Activated CD8-positive, alpha-beta memory T cell treated with anti-CD3 and anti-CD28 coated beads for 48 hours (primary cell): ENCODE measurements at places on chromosomes 3 and 15.

GRCh38 chr3:127124120-127124519 is 68.8 kb upstream of the PRR23E start:
- DNase-seq, result no peak

DNA sequence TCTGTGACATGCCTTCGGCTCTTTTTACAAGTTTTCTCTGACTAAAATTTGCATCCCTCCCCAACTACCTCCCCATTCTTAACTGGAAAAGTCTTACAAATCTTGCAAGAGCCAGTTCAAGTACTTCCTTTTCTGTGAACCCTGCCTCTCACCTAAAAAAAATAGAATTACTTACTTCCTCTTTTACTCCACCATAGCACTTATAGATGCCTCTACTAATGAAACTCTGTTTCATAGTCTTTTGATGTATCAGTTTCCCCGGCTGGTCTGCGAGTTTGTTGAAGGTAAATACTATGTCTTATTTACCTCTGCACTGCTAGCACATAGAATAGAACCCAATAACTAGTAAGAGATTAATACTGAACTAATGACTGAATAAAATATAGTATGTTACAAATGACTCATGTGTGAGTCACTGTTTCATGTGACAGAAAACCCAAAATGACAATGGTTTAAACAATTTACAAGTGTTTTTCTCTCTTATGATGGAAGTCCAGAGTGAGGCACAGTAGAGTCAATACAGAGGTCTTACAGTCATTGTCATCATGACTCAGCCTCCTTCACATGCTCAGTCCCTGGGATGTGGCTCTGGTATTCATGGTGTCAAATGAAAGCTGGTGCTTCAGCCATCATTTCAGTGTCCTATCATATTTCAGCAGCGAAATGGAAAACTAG is 393.5 kb downstream of the RSL24D1 start:
- no peak for DNase-seq

GRCh38 chr15:85543741-85544155 is 163.3 kb downstream of the AKAP13 start:
- DNase-seq, result no peak

- no peak for DNase-seq
Measured at GRCh38 chr15:48352474-48353072, 21.3 kb downstream of the DUT start.

DNA sequence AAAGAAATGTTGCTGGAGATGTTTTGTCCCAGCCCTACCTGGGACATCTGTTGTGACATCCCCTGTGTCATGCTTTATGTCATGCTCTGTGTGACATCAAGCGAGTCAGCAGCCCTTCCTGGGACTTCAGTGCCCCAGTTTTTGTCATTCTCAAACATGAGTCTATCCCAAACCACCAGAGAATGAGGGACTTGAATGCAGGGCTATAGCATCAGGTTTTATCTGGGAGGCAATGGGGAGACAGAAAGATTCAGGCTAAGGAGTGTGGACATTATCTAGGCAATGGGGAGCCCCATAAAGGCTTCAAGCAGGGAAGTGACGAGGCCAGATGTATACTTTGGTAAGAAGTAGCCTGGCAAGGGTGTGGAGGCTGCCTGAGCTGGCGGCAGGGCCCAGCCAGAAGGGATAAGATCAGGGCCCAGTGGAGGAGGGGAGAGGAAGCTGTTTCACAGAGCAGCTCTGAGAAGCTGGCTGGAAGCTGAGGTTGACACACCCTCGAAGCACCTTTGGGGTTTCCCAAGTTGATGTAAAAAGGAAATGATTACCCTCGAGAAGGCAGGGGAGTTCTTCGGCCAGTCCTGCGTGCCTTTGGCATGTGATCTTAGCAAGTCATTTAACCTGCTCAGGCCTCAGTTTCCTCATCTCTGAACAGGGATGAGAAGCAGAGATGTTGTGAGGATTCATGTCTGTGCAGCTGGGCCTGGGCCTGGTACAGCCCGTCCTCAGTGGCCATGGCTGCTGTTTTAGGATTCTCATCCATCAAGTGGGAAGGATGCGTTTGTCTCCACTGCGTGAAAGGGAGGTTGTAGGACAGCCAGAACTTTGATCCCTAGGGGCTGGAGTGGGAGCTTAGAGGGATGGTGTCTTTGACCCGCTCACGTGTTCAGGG is 34.3 kb downstream of the IRAK2 start:
- peak; percentile 26 for DNase-seq

DNA sequence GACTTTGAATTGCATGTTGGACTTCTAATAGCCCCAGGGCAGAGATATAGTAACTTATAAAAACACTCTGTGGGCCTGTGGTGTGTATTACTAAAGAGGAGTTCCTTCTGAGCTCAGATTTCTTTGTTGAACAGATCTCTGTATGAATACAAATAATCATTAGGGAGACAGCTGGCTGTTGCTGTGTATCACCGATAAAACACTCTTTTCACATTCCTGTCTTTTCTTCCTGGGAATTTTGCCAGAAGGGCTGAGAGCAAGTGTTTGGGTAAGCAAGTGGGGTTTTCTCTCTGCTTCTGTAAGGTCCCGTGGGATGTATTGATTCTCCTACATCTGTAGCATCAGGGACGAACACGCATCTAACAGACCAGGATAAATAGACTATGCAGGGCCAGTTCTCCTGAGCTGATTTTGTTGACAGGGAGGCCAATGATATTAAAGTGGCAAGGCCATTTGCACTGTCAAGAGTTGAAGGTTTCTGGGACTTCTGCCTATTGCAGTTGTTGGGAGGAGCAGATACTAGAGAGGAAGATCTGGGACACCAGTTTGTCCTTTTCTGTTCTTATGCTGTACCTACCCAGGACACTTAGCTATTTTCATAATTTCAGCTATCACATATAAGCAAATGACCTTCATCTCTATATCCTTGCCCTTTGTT is 225.9 kb upstream of the CD96 start:
- DNase-seq, result no peak

- DNase-seq, result no peak
Measured at GRCh38 chr3:133362539-133362938, 37.3 kb upstream of the BFSP2 start.

DNA sequence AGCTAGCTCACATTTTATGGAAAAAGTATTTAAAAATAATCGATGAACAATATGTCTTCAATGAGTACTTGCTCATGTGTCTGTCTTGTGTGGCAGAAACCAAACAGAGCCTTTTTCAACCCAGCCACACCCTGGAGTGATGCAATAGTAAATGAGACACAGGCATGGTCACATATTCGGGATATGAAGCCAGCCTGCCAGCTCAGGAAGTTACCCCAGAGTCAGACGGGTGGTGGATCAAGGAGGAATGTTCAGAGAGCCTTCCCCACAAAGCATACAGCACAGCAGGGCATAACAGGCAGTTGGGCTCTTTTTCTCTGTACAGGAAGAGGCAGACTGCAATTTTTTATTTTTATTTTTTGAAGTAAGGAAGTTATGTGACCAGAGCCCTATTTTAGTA is 27.3 kb downstream of the LARP6 start:
- no peak for DNase-seq

DNA sequence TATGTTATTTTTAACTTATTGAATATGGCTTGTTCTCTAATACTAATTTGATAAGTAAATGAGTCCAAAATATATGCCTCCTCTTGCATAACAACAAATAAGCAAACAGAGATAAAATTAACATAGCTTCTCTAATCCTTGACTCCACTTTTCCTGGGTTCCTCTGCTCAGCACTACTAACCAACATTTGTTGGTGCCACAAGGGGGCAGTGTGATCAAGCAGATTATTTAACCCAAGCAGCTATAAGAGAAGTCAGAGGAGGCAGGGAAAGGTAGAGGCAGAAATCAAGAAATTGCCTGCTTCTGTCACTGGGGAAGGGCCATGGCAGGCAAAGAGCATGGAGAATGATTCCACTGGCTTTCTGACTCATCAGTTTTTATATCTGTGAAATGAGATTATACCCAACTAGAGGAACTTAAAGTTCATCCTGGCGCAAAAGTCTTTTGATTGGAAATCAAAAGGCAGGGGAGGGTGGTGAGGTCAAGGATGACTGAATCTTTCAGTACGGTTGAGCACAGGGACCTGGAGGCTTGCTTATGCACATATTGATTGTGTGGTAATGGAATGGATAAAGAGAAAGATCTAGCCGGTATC is 152.2 kb downstream of the IGSF11 start:
- peak; percentile 4 for DNase-seq

DNA sequence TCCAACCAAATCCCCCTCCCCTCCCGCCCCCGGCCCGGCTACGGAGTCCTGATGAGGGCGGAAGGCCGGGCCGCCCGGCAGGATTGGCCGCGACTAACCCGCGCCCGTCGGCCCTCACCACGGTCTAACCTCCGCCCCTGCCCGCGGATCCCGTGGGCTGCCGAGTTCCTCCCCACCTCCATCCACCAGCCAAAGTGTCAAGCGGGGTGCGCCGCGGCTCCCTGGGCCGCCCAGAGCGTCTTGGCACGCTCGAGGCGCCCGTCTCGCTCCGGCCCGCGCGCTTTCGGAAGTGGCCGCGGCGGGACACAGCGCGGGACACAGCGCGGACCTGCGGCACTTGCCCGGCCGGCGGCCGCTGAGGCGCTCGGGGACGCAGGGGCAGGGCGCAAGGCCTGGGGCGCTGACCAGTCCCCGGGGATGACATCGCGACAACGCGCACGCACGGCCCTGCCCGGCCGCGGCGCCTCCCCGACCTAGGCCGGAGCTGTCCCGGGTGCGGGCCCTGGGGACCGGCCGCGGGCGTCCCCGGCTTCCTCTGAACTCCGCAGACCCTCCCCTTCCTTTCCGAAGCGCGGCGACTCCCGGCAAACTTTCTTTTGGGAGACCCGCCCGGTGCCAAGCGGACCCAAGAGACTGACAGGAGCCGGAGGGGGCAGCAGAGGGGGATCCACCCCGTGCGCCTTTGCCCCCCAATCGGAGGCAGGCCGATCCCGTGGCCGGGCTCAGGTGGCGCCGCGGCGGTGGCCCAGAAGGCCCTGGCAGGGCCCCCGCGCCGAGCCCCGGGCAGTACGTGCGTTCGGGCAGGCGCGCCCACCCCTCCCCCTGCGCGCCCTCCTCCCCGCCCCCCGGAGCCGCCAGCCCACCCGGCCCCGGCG is 112.8 kb upstream of the ICE2 start:
- DNase-seq, result no peak

DNA sequence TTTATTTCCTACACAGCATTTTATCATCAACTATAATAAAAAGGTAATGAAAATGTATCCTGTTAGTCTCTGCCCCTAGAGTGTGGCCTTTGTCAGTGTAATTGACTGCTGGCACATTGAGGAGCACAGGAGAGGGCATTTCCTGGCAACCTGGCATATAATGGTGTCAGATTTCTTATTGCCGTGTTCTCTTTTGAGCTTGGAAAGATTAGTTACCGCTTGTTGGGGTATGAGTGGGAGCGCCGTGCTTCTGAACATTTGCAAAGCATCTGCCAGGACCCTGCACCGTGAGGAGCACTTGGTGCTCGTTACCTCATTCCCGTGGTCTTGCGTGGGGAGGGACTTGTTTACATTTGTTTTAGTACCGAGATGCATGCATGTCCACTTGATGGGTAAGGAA is 124.4 kb downstream of the PTPRG start:
- no peak for DNase-seq

DNA sequence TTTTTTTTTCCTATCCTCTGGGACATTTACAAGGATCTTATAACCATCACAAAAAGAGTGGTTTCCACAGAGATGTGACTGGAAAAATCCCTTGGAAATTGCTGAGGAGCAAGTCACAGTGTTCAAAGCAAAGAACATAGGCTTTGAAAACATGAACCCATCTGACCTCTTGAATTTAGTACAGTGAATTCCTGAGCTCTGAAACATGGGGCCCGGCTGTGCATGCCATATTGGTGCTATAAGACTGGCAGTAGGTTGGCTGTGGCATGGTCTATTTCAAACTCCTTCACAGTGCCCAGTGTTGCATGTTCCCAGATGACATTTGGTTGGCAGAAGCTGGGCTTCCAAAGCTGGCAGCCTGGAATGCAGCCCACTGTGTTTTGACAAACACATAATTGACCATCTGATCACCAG is 202.2 kb downstream of the TIGIT start:
- no peak for DNase-seq

GRCh38 chr3:119219069-119219468 is 21.6 kb downstream of the B4GALT4 start:
- no peak for DNase-seq

DNA sequence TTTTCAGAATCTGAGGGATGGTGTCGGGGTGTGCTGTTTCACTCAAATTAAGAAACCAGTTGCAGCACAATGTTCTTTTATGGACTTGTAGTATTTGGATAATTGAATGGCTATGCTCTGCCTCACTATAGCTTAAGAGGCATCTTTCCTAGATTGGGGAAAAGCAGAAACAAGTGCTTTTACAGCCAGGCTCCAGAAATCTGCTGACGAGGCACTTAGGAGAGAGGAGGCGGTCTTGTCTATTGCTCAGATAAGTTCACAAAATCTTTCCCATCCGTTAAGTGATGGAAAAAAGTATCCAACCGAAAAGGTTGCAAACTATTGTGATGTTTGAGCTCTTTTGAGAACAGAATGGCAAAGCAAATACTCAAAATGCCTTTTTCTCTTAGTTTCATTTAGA is 336.1 kb upstream of the RARB start:
- no peak for DNase-seq

GRCh38 chr3:131223373-131224289 is 157.9 kb upstream of the NUDT16 start:
- DNase-seq, result no peak

GRCh38 chr3:32447865-32448400 is 54.7 kb downstream of the CMTM6 start:
- DNase-seq, result no peak

- no peak for DNase-seq
Measured at GRCh38 chr15:66654739-66655375, 47.2 kb upstream of the SMAD6 start.

- no peak for DNase-seq
Measured at GRCh38 chr3:62211675-62212429, 161.5 kb downstream of the FEZF2 start.

GRCh38 chr3:27877061-27878013 is 155.2 kb upstream of the EOMES start:
- DNase-seq, result no peak

DNA sequence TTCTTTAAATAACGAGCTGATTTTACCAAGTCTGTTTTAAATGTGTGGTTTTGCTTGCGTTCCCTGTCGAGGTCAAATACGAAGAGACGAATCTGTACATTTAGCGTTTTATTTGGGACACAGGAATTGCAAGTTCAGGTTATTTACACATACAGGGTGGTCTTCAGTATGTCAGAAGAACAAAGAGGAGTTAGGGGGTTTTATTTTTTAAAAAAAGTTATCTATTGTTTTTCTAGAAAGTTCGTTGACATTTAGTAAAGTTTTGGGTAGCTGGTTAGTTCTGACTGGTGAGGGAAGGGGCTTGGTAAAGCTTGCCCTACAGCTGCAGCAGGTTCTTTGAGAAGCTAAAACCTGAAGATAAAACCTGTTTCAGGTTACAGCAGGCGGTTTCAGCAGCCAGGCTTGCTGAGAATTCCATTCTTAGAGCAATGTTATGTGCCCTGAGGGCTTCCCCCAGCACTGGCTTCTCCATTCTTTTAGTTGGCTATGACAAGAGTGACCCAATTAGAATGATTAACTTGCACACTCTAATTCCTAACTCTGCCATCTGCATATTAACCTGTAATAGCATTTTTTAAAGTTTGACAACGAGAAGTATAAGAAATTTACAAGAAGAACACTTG is 815 bp upstream of the ZNF280D start:
- DNase-seq, result no peak
